A549 treated with CpdA at 1 μM for 4 hours (cell line): ENCODE measurements at places on chromosomes 4 and X. TPM values are rescaled to one million over a fixed set of nuclear protein-coding genes. Genes with fewer than 3 reads are reported as not detected.

CXorf49B gene
- not detected in 5 replicates for total RNA-seq

PDCL2 gene
- total RNA-seq = not detected in 5 replicates

SAT1 gene
- total RNA-seq = 348 to 477 TPM (median 412 TPM) in 5 replicates

MTMR8 gene
- total RNA-seq = 0.31 to 0.79 TPM (median 0.46 TPM) in 5 replicates

ZCCHC12 gene
- 0.09 to 0.28 TPM (median 0.21 TPM) in 5 replicates for total RNA-seq

UGT2B17 gene
- total RNA-seq = not detected in 5 replicates

ARSJ gene
- 4.7 to 5.9 TPM (median 5.2 TPM) in 5 replicates for total RNA-seq

NPY1R gene
- total RNA-seq = 0.08 to 0.21 TPM in 2 of 5 replicates, not detected in the others

TACR3 gene
- total RNA-seq = not detected in 5 replicates

ABLIM2 gene
- 0.35 to 0.87 TPM (median 0.40 TPM) in 5 replicates for total RNA-seq

FAM53A gene
- 0.49 to 1.4 TPM (median 1.0 TPM) in 5 replicates for total RNA-seq

GALNTL6 gene
- total RNA-seq = 0.05 TPM in 1 of 5 replicates, not detected in the others

AMBN gene
- not detected in 5 replicates for total RNA-seq

CXorf65 gene
- total RNA-seq = not detected in 5 replicates

AR gene
- total RNA-seq = 3.4 to 4.1 TPM (median 3.5 TPM) in 5 replicates

COL4A6 gene
- total RNA-seq = 14.3 to 17.2 TPM (median 15.7 TPM) in 5 replicates

TDO2 gene
- total RNA-seq = 0.22 to 1.1 TPM (median 0.60 TPM) in 5 replicates

ANXA3 gene
- 57.0 to 72.4 TPM (median 59.0 TPM) in 5 replicates for total RNA-seq

FHL1 gene
- 17.5 to 22.4 TPM (median 20.5 TPM) in 5 replicates for total RNA-seq

GALNT7 gene
- 24.6 to 34.2 TPM (median 27.0 TPM) in 5 replicates for total RNA-seq

XG gene
- total RNA-seq = not detected in 5 replicates

TMPRSS11D gene
- total RNA-seq = not detected in 5 replicates

CXCL8 gene
- total RNA-seq = 8.0 to 21.7 TPM (median 10.2 TPM) in 5 replicates

ATP1B4 gene
- 0.01 TPM in 1 of 5 replicates, not detected in the others for total RNA-seq

ARR3 gene
- not detected in 5 replicates for total RNA-seq

SFRP2 gene
- total RNA-seq = not detected in 5 replicates

MAGEA9B gene
- total RNA-seq = not detected in 5 replicates

ADGRG4 gene
- not detected in 5 replicates for total RNA-seq

SGMS2 gene
- 14.6 to 22.7 TPM (median 19.9 TPM) in 5 replicates for total RNA-seq

KDM6A gene
- total RNA-seq = 12.3 to 16.9 TPM (median 13.8 TPM) in 5 replicates
